Fibroblast of mammary gland (primary cell): ENCODE measurements at places on chromosomes 12 and 14.
A peak's percentile ranks its signal among the peaks of the same experiment; 100 is the strongest.

GRCh38 chr12:6430124-6430989 lies 14.4 kb upstream of the CD27 start:
- peak; percentile 99 for DNase-seq

DNA sequence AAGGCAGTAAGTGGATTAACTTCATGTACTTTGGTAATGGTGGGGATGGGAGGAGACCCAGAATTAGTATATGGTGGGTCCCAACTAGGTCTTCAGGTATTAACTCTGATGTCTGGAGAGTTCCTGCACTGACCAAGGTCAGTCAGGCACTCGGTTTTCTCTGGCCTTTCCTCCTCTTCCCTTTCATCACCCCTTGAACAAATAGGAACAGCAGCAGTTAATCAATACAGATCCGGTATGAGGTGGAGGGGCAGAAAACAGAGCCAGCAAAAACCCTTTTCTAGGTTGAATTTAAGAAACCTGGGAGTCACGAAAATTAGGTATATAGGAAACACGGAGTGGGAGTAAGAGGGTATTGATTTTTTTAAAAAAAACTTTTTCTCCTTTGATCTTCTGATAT lies 4.0 kb downstream of the PFKM start:
- no peak for DNase-seq

DNA sequence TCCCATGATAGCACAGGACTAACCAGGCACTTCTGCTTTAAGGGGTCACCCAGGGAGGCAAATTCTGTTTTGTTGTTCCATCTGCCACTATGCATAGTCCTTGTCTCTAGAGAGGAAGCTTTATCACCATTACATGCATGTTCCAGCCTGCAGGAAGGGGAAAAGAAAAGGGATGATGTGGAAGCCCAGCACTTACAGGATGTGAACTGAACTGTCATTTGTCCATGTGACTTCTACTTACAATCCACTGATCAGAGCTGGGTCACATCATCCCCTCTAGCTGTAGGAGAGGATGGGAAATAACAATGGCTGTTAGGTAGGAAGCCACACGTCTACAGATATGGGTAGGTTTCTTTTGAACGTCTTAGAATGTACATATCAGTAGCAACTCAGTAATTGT lies 203.1 kb downstream of the PTPRO start:
- no peak for DNase-seq

GRCh38 chr12:69620921-69621320 lies 10.2 kb upstream of the LRRC10 start:
- DNase-seq, result no peak

- DNase-seq, result no peak
Measured at GRCh38 chr12:102439426-102440405, 40.6 kb downstream of the IGF1 start.

- no peak for DNase-seq
Measured at GRCh38 chr12:110778833-110779577, 36.3 kb upstream of the PPP1CC start.

GRCh38 chr12:64670019-64670418 lies 59.7 kb downstream of the RASSF3 start:
- DNase-seq, result no peak

DNA sequence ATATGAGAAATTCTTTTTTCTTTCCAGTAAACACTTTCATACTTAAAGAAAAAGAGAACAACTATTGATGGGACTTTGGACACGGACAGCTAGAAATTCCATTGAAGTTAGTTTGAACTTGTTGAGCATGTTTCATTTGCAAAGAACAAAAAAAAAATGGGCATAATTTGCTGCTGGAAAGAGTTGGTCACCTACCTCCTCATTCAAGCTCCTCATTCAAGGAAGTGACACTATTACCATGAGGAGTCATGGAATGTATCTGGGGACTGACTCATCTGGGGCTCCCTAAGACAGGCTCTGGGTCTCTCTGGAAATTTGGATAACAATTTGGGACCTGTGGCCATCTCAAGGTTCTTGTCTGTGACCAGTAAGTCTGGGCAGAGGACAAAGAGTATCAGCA lies 50.4 kb downstream of the KICS2 start:
- DNase-seq, result peak; percentile 73

GRCh38 chr14:27392153-27392552 lies 794.3 kb upstream of the NOVA1 start:
- peak; percentile 75 for DNase-seq

GRCh38 chr12:121889274-121889624 lies 659 bp downstream of the PSMD9 start:
- no peak for DNase-seq

DNA sequence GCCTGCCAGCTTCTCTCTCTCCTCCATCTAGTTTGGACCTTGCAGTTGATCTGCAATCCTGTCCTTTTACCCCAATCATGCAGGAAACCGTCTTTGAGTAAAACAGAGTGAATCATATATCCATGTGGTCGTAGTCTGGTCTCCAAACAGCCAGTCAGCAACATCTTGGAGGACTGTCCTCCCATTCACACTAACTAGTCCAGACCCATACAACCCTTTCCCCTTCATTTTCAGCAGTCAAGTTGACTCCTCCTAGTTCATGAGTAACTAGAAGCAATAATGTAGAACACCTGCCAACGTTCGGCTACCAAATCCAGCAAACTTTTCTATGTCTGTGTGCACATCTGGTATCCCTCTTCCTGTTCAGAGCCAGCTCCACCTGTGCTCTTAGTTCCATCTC lies 10.8 kb upstream of the BIN2 start:
- peak; percentile 69 for DNase-seq

- DNase-seq, result no peak
Measured at GRCh38 chr12:53612978-53613377, 13.2 kb downstream of the ATF7 start.

DNA sequence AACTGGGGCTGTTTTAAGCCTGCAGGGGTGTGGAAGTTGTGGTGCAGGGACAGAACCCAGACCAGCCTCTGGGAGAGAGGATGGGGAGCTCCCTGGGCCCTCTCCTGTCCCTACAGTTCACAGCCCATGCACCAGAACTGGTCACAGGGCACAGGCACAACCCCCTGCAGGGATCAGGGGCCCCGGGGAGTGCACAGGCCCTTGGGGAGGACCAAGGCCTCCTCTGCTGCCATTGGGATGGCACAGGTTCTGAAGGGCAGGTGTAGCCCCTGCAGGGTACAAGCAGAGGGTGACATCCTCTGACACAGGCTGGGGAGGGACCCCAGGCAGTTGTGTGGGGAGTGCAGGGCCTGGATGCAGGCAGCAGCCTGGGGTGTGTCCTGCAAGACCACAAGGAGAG lies 66.4 kb upstream of the SFSWAP start:
- no peak for DNase-seq

DNA sequence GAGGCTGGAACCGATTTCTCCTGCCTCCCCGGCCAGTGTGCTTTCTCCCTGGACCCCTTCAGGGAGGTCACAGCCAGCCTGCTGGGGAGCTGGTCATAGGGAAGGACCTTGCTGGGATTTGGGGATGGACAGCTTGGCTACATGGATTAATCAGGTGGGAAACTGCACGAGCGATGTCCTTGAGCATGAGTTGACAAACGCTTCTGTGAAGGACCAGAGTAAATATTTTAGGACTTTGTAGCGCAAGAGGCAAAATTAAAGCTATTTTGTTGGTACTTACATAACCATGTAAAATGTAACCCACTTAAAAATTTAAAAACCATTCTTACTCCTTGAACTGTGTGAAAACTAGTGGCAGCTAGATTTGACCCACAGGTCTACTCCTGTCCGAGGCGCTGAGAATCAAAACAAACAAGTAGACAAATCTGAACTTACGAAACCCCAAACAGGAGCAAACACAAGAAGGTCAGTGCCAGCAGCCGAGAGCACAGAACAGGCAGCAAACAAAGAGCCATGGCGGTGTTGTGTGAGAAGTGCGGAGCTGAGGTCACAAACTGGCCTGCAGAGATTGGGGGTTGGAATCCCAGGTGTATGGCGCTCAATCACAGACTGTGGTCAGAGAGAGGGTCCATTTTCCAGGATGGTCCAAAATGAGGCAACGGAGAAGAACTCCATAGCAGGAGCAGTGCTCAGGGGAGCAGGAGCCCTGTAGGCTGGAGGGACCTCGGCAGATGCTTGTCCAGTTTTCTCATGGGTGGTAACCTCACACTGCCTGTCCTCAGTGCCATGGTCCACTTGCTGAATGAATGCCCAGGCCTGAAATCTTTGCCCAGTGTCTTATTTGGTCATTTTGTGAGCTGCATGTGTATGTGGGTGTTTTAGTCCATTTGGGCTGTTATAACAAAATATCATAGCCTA lies 79.2 kb upstream of the CLMN start:
- no peak for DNase-seq

DNA sequence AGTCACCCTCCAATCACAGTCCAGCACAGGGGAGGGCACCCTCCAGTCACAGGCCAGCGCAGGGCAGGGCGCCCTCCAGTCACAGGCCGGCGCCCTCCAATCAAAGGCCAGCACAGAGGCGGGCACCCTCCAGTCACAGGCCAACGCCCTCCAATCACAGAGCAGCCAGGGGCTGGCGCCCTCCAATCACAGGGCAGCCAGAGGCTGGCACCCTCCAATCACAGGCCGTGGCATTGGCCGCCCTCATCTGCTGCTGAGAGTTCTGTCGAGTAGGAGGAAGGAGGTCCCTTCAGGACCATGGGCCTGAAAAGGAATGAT lies 26.6 kb downstream of the DDX51 start:
- peak; percentile 15 for DNase-seq

DNA sequence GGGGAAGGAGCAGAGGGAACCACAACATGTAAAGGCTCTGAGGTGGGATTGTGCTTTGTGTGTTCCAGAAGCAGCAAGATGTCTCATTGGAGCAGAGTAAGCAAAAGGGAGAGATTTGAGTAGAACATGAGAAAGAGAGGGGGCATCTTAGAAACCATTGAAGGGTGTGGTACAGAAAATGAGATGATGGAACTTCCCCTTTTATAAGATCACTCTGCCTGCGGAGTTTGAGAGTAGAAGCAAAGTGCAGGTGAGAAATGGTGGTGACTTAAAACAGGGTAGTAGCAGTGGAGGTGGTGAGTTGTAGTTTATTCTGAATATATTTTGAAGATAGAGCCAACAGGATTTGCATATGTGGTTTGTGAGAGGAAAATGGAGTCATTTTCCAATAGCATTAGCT lies 56.0 kb downstream of the FBXO34 start:
- DNase-seq, result no peak

DNA sequence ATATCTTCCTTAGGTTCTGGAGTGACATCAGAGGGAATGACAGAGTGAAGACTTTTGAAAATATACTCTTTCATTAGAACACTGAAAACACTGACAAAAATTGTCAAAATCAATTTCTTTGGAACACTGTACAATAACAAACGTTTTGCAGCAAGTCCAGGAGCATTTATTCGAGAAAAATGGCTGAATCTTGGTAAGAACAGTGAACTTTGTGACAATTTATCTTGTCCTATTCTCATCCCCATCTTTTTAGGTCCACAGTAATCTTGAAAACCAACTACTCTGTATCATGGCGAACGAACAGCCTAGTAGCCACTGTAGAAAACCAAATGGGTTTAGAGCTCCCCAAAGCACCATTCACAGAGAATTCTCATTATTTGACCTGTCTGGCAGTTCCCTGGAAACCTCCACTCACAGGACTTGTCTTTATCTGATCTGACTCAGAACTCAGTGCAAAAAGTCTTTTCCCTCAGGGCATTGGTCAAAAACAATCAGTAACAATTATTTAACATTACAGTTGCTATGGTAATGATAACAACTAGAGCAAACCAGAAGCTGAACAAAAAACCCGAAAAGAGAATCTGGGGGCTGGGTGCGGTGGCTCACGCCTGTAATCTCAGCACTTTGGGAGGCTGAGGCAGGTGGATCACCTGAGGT lies 20.3 kb upstream of the PPP2R5E start:
- DNase-seq, result no peak

- DNase-seq, result no peak
Measured at GRCh38 chr14:72186523-72186922, 254.3 kb downstream of the RGS6 start.

DNA sequence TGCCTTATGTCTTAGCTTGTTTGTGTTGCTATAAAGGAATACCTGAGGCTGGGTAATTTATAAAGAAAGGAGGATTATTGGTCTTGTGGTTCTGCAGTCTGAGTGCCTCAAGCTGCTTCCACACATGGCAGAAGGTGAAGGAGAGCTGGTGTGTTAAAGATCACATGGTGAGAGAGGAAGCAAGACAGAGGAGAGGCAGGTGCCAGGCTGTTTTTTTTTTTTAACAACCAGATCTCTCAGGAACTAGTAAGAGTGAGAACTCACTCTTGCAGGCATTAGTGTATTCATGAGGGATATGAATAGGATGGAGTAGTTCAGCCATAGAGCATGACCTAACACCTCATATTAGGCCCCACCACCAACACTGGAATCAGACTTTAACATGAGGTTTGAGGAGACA lies 123.4 kb downstream of the CMAS start:
- DNase-seq, result no peak

DNA sequence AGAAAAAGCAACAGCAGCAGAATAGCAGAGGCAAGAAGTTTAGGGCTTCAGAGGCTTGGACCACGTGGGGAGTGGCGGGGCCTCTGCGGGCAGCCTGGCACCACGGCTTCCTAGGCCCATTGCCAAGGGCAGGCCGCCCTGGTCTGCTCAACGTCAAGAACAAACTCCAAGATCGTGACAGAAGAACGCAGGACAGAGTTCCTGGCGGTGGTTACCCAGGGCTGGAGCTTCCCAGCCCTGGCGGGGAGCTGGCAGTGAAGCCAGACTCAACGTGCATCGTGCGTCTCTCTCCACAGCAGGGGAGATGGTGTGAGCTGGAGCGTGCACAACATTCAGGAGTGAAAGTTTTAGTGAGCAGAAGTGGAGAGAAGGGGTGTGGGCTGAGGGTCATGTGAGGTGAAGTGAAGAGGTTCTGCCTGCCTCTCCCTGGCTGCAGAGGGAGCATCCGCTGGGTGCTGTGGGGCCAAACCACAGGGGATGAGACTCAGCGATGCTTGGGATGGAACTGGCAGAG lies 13.9 kb upstream of the CACNA2D4 start:
- DNase-seq, result peak; percentile 12

DNA sequence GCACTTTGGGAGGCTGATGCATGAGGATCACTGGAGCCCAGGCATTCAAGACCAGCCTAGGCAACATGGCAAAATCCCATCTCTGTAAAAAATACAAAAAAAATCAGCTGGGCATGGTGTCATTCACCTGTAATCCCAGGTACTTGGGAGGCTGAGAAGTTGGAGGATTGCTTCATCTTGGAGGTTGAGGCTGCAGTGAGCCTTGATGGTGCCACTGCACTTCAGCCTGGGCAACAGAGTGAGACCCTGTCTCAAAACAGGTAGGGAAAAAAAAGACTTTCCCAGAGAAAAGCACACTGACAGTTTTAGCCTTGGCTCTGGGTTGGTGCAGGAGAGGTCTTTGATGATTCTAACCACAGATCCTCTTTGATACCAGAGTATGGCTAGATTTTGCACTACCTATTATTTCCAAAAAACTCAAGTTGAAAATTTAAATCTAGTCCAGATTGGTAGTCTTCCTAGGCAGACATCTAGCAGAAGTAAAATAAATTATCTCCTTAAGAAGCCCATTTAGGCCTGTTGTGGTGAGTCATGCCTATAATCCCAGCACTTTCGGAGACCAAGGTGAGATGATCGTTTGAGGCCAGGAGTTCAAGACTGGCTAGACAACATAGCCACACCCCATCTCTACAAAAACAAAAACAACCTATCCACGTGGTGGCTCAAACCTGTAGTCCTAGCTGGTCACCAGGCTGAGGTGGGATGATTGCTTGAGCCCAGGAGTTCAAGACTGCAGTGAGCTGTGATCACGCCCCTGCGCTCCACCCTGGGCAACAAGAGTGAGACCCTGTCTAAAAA lies 18.6 kb downstream of the LARP4 start:
- DNase-seq, result no peak
